ENCODE measurements at places on chromosomes 5 and 9.
A peak's percentile ranks its signal among the peaks of the same experiment; 100 is the strongest.

- DNase-seq = no peak
These were observed 309.6 kb downstream of the EPB41L4A start for GRCh38 chr5:112109331-112110007.

GRCh38 chr5:160423099-160423498 is 1.4 kb downstream of the PTTG1 start:
- peak; percentile 19 for DNase-seq

DNA sequence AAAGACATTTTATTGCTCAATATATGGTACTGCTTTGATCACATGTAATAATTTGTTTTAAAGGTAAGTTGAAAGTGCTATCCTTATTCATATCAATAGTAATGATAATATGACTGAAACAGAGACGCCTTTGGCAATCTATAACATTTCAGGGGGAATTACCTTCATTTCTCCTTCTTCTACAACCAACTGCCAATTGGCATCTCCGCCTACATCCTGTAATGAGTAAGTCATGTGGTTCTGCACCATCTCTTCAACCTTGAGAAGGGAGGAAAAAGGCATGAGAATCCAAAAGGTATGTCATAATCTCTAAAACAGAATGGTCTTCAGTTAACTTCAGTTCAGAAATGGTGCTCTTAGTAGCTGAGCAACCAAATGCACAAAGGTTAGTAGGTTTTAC is 52.4 kb downstream of the HMGCR start:
- no peak for DNase-seq

- no peak for DNase-seq
These were observed 123.9 kb upstream of the HAPLN1 start for GRCh38 chr5:83844449-83845068.

- no peak for DNase-seq
These were observed 78.1 kb upstream of the ANXA1 start for GRCh38 chr9:73073337-73074175.

- no peak for DNase-seq
These were observed 208.0 kb upstream of the ANKH start for GRCh38 chr5:15079566-15079965.

GRCh38 chr5:127846884-127847283 is 143.7 kb downstream of the CCDC192 start:
- no peak for DNase-seq

DNA sequence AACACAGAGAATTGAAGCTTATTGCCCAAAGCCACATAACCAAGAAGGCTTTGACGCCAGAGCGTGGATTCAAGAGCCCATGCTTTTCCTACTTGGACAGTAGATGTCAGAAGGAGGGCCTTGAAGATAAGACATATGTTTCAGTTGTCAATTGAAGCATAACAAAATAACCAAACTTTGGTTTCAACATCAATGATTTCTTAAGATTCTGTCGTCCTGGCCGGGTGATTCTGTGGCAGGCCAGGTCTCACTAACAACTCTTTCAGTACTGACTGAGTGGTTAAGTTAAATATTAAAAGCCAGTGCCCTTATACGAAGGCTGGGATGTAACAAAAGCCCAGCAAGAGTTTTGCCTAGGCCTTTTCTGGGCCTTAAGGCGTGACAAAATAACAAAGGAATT is 94.0 kb downstream of the RCL1 start:
- DNase-seq = no peak

DNA sequence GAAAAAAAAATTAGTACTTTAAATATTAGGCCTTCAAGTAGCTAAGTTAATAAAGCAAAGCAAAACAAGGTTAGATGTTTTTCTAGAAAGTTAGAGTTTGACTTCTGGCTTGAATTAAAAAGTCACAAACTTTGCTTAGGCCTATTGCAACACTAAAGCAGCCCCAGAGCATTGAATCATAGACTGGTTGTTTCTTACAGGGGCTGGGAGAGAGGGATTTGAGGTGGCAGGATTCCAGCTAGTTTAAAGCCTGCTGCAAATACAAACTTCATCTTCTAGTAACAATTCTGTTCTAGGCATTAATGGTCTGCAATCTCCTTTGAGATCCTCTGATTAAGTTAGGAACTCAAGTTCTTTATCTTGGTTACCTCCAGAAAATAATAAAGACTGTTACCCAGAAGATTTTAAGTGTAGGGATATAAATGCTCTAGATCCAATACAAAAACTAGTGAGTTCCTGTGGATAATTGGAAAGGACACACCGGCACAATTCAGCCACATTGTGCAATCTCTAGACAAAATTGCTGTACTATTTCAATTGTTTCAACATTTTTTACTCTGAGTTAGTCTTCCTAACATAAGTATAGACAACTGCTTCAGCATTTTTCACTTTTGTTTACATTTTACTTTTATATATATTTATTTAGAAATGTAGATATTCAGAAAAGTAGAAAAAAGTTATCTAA is 12.6 kb downstream of the OR13C5 start:
- no peak for DNase-seq

GRCh38 chr5:1659100-1659981 is 135.6 kb upstream of the LPCAT1 start:
- DNase-seq = no peak

- no peak for DNase-seq
These were observed 3.3 kb downstream of the PRELID1 start for GRCh38 chr5:177306674-177307543.

- no peak for DNase-seq
These were observed 146.8 kb upstream of the DAPK1 start for GRCh38 chr9:87350915-87351314.

DNA sequence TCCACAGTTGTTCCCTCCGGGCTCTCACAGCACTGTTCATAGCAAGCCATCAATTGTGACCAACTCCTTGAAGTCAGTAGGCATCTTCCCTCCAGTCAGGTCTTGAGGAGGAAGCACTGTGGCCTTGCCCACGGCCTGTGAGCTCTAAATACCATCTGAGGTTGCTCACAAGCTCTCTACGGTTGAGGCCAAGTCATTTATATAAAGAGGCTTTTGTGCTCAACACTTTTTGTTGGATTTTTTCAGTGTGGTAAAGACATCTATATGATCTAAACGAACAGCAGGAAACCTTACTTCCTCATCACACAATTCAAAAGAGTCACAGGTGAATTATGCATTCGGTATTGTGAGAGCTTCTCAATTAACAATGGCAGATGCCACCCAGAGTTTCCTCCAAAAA is 97.3 kb downstream of the ZNF462 start:
- DNase-seq = no peak

GRCh38 chr5:130994496-130995253 is 170.4 kb downstream of the HINT1 start:
- DNase-seq = no peak

DNA sequence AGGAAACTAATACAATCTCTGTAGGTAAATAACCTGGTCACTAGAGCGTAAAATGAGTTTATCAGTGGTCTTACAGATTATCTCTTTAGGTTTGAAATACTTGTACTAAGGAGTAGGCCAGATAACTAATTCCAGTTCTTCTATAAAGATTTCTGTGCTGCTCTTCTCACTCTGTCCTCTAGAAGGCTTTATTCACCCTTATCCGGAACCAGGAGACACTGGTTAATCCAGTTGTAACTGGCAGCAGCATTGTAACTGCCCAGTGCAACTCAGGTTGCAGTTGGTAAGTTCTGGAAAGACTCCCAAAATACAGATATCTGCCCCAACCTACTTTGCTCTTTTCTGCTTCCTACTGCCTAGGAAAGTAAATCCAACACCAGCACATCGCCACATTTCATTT is 19.8 kb downstream of the C5orf22 start:
- DNase-seq = no peak

DNA sequence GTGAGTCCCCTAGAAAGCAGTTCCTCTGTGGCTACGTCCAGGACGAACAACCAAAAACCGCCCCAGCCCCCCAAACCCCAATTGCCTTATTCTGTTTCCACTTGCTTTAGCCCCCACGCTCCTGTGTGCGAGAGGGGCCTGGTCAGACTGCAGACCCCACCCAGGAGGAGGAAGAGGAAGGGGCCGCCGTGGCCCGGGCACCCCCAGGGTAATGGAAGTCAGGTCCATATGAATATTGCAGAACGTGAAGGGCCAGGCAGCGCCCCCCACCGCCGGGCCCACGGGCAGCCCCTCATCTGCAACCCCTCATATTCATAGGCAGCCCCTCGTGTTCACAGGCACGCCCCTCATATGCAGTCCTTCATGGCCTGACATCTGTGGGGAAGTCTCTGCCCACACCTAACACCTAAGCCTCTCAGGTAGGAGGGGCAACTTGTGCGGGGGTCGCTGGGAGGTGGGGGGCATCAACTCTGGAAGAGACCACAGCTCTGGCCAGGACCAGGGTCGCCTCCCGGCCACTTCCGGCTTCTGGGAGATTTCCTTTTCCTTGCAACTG is 37.7 kb upstream of the PLEKHG4B start:
- no peak for DNase-seq

DNA sequence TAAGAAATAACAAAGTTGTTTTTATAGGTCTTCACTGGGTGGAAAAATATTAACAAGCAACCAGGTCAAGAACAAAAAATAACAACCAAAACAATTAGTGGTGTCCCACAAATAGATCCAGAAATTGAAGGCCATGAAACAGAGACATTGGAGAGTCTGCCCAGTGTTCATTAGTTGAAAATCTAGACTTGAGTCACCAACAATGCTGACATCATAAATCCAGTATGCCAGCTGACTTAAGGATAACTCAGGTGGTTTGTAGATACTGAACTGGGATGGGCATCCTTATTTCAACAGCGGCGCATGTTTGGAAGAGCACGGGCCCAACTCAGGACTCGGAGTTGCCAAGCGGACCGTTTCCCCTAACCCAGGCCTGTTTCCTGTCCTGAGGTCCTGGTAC is 80.7 kb upstream of the TNFAIP8 start:
- DNase-seq = no peak

DNA sequence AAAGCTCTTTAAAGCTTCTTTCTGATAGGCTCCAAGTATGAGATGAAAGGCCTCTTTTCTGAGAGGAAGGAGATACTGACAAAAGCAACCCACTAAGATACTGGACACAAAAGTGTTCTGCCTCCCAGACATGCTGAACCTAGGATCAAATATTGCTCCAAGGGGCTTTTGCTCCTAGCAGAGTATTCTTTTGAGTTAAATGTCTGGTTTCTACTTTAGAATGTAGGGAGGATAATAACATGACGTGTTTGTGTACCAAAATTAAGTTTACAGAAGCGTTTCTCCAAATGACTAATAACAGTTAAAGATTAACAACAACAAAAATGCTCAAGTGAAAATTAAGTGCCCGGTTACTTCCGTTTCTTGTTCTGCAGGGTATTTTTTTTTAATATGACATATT is 2293.3 kb upstream of the C9orf72 start:
- DNase-seq = no peak

DNA sequence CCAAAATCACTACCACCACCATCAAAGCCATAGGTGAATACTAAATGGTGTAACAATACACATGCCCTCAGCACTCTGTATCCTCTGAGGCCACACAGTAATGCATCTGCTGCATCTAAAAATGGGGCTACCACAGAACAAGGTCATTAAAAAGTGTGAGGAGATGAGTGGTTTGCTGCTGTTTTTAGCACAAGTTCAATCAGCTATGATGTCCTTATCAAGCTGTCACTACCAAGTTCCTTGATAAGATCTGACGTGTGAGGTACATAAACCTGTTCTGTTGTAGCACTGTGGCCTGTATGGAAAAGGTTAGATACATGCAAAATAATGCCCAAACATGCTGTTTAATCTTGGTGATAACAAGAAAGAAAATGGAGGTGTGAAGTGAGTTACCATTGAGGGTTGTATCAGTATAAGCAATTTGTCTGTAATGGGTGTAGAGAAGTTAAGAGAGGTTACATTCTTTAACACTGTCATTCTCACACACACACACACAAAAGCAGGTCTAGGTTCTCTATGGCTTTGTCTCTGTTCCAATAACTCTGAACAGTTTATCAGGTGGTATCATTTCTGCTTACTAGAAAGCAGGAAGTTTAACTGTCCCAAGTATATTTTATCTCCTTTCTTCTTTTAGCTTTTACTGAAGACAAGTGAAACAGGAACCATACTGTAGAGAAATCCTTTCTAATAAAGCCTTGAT is 252.9 kb downstream of the CWC27 start:
- no peak for DNase-seq

DNA sequence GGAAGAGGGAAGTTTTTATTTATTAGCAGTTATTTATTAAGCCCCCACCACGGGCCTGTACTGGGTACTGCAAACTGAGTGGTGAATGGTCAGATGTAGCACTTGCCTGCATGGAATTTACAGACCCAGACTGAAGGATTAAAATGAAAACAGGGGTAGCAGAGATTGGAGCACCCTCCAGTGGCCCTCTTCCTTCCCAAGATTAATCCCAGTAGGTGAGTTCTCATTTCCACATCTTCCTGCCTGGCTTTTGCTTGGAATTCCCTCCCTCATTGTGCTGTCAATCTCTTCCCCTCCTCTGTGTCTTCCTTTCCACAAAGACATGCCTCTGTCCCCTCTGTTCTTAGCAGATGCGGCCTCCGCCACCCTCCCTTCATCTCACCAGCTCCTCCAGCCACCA is 39.2 kb downstream of the MVB12B start:
- DNase-seq = no peak

- no peak for DNase-seq
These were observed 142.3 kb downstream of the DMRTA1 start for GRCh38 chr9:22588918-22589317.

GRCh38 chr5:33409435-33410170 is 31.2 kb upstream of the TARS1 start:
- DNase-seq = no peak

DNA sequence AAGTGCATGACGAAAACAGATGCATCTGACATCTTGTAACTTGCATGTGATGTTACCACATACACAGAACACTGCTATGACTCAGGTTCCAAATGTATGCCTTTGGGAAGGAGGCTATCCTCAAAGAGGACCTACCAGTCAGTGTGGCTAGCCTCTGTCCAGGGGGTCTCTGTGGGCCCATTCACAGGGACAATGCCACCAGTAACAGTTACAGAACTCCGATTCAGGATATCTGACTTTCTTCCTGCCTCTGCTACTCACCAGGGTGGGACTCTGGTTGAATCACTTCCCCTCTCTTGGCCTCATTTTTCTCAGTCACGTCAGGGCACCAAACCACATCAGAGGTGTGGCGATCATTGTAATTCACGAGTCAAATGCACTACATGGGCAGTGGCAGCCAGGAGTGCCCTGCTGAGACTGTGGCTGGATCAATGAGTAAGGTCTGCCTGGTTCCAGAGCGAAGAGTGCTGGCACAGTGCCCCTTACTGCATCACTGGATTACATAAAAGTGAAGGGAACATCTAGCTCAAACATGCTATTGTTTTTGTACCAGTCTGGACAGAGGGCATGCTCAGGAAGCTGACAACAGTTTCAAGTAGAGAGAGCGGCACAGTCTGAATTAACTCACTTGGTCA is 13.2 kb downstream of the ATOX1 start:
- no peak for DNase-seq

DNA sequence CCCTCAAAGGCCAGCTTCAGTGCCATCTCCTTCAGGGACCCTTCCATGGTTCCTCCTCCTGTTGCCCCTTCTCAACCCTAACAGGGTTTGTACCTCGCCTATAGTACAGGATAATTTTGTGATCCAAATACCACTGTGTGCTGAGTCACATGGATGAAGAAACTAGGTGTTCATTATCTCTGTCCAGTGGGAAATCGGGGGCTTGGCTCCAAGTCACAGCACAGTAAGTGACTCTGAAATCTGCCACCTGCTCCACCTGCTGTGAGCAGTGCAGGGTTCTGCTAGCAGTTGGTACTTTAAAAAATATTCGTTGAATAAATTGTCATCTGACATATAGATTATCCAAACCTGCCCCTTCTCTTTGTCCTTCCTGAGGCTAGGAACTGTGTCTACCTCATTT is 123.2 kb upstream of the OTULINL start:
- peak; percentile 45 for DNase-seq
